ENCODE measurements at places on chromosomes 13 and 19. TPM values are rescaled to one million over a fixed set of nuclear protein-coding genes. Genes with fewer than 3 reads are reported as not detected.
A peak's percentile ranks its signal among the peaks of the same experiment; 100 is the strongest.

DNA sequence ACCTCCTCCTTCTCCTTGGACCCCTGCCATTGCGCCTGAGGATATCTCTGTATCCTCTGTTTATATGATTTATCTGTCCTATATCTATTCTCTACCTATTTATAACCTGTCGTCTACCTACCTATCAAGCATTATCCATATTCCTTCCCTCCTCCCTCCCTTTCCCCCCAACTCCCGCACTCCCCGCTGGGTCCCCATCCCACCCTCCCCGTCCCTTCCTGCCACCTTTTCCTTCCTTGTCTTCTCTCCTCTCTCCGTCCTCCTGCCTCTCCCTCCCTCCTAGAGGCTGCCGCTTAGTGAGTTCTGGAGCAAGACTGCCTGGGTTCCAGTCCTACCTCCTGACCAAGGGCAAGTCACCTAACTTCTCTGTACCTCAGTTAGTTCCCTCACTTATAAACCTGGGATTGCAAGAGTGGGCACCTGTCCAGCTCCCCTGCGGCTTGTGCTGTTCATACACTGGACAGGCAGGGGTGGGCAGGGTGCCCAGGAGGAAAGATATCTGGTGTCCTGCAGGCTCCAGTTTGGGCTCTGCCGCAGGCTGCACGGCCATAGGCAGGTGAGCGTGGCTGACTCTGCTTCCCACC lies 16.1 kb downstream of the TTYH1 start:
- no peak for DNase-seq

GRCh38 chr13:50766013-50766412 lies 77.5 kb downstream of the DLEU7 start:
- DNase-seq, result no peak

- DNase-seq, result no peak
Observed at GRCh38 chr13:43802511-43802910, 15.7 kb upstream of the ENOX1 start.

DNA sequence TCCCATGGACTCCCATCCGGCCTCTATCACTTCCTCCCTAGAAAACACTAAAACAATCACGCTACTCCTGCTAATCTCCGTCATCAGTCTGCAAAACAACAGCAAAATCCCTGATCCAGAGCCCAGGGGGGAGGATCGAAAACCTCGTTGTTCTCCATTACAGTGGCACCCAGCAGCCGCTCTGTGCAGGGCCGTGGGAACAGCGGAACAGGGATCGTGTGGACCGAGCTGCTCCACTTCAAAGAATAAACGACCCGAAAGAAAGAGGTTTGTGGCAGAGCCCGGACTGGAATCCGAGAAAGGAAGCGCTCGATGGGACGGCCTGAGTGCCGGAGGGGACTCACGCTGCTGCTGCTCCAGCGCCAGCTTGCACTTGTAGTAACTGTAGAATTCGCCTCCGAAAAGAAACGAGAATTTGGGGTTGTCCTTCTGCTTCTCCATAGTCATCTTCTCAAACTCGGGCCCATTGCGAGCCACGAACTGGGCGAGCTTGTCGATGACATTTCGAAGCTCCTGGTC lies 652 bp downstream of the CHERP start:
- DNase-seq, result peak; percentile 5

SHISA2 gene
- total RNA-seq, result 51.0 TPM

CBY2 gene
- total RNA-seq, result not detected

ABHD13 gene
- total RNA-seq, result 10.4 TPM

CATSPERD gene
- not detected for total RNA-seq

KLF1 gene
- total RNA-seq, result 0.24 TPM
